ENCODE measurements at places on chromosomes 12 and 14. TPM values are rescaled to one million over a fixed set of nuclear protein-coding genes. Genes with fewer than 3 reads are reported as not detected.
A peak's percentile ranks its signal among the peaks of the same experiment; 100 is the strongest.

The USP44 gene
- 11.6 TPM for total RNA-seq

- peak; percentile 84 for DNase-seq
These were observed 2.5 kb downstream of the ANG start for GRCh38 chr14:20690848-20691640.

- DNase-seq: peak; percentile 76
These were observed 14.0 kb downstream of the TAMALIN start for GRCh38 chr12:52020539-52021336.

DNA sequence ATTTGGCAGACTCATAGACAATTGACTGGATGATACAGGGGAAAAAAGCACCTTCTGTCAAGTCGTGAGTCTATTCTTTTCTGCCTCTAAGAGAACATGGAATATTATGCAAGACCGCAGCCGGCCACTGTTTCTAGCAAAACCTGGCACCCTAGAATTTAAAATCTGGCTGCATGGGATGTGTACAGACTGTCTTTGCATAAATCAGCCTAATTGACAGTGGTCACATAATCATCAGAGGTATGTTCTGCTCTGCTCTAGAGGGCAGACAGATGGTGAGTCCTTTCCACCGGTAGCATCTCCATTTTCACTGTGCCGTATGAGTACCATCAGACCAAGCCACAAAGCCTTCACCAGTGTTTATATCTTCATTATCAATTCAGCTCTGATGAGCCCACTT is 80.6 kb downstream of the KCNK10 start:
- no peak for DNase-seq

The C3AR1 gene
- total RNA-seq: 10.3 TPM

GRCh38 chr12:124804011-124804621 is 59.5 kb downstream of the SCARB1 start:
- DNase-seq: peak; percentile 41

DNA sequence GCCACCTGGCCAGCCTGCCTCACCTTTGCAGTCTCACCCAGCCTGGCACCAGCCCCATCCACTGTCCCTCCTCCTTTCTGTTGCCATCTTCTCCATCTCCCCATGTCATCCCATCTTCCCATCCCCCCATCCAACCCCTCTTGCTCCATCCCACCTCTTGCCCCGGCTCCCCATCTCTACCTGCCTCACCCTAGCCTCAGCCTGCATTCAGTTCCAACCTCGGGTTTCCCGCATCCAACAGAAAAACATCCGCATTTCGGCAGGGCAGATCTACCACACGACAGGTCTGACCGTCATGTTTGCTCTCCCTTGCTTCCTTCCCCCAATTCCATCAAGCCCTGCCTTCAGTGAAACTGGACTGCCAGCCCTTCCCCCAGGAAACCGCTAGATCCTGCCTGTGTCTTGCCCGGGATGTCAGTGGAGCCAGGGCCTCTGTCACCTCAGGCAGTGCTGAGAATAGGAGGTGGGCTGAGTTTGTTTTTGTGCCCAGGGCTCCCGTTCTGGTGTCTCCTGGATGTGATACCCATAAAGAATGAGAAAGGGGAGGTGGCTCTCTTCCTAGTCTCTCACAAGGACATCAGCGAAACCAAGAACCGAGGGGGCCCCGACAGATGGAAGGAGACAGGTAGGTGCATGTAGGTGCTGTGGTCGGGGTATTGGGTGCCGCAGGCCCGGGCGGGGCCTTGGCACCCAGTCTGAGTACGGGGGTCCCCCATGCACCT is 2.5 kb downstream of the KCNH3 start:
- no peak for DNase-seq

- peak; percentile 47 for DNase-seq
These were observed 164.5 kb downstream of the KIF26A start for GRCh38 chr14:104302794-104303405.

DNA sequence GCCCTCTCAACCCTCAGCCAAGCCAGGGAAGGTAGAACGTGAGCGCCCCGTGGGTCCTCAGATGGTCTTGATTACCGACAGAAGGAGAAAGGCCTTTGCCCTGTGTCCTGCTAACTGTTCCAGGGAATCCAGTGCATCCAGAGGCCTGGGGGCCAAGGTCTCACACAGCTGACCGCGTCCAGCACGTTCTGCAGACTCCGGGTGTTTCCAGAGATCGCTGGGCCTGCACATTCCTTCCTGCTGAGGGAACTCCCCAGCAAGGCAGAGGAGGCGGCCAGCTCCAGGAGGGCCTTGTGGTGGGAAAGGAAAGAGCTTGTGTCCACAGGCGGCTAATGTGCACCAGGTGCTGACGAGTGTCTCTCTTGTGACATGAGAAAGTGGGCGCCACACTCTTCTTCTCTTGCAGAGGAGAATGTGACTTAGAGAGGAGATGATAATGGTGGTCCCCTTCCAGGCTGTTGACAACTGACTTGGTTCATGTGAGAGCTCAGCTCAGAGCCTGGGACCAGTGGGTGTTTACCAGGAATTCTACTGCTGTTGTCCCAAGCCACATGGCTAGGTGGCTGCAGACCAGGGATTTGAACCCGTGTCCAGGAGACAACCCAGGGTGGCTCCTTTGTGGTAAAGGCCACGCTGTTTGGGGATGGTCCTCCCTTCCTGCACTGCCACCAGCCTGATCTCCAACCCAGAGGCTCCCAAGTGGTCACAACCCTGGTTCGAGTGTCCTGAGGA is 46.8 kb upstream of the DLK1 start:
- peak; percentile 93 for DNase-seq
